ENCODE measurements at places on chromosomes 5 and 9. TPM values are rescaled to one million over a fixed set of nuclear protein-coding genes. Genes with fewer than 3 reads are reported as not detected.
A peak's percentile ranks its signal among the peaks of the same experiment; 100 is the strongest.

DNA sequence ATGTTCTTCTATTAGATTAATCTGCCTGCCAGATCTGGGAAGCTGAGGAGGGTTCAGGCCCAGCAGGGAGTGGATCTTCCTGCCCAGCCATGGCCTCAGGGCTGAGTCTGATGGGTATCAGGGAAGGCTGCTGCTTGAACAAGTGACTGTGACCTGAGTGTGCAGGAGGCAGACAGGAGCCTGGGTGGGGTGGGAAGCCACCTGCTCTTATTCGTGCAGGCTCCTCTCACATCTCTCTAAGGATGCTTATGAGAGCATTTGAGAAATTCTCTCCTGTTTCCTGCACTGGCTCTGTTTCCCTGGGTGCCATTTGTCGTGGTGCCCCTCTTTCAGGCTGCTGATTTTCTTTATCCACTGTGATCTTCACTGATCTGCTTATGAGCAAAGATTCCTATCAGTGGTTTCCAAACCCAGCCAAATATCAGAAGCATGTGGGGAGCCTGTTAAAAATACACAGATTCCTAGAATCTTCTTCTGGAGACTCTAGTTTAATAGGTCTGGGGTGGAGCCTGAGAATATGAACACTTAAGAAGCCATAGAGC lies 2.1 kb downstream of the RGS3 start:
- peak; percentile 23 for DNase-seq

The TRPM6 gene
- total RNA-seq: not detected

The OLFM1 gene
- total RNA-seq: not detected

The NUDT2 gene
- total RNA-seq: 10.4 TPM

The EPB41L4B gene
- not detected for total RNA-seq

GRCh38 chr9:98892288-98892687 lies 51.4 kb upstream of the COL15A1 start:
- no peak for DNase-seq

The GPR151 gene
- total RNA-seq: not detected

The CNTNAP3 gene
- not detected for total RNA-seq
